ENCODE measurements at places on chromosomes 11 and 22.
A peak's percentile ranks its signal among the peaks of the same experiment; 100 is the strongest.

- peak; percentile 68 for DNase-seq
These were observed 51.0 kb upstream of the SEPTIN5 start for GRCh38 chr22:19663286-19663815.

- DNase-seq: no peak
These were observed 4.4 kb downstream of the DCPS start for GRCh38 chr11:126308271-126308671.

DNA sequence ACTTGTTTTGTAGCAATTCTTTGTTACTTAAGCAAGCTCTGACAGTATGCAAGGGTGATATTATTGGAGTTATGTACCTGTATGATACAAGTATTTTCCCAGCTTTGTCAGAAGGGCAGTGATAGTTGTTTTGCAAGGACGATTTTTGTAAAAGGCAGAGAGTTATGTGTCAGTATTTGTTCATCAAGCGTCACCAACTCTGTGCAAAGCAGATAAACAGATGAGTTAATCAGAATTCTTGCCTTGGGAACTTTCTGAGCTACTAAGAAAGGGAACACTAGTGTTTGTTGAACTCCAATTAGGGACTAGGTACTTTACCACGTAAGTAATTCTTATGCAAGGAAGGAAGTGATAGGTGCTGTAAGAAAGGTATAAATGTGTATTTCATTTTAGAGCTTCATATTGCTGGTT, 1.4 kb downstream of the USP47 start:
- peak; percentile 16 for DNase-seq

- DNase-seq: no peak
These were observed 30.6 kb downstream of the PRDM11 start for GRCh38 chr11:45176996-45177395.

DNA sequence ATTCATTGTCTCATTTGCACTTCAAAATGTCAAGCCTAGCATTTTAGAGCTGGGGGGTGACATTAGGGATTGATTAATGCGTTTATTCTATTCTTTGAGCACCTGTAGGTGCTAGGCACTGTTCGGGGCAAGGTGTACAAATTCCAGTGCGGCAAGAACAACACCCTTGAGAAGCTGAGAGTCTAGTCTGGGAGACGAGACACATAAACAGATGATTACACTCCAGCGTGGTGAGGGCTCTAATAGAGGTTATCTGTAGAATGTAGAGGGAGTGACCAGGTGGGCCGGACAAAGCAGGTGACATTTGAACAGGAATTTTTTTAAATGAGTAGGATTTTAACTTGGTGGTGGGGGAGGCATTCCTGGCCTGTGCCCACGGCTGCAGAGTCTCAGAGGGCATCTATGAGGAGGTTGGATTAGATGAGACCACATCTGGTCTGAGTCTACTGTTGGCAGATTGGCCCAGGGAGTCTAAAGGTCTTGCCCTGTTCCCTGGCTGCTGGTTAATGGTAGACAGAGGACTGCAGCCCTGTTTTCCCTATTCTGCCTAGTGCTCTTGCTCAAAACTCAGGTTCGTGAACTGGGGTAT, 970 bp downstream of the CAT start:
- no peak for DNase-seq

GRCh38 chr11:5117588-5117987, 20.6 kb downstream of the OR52A5 start:
- DNase-seq: no peak

DNA sequence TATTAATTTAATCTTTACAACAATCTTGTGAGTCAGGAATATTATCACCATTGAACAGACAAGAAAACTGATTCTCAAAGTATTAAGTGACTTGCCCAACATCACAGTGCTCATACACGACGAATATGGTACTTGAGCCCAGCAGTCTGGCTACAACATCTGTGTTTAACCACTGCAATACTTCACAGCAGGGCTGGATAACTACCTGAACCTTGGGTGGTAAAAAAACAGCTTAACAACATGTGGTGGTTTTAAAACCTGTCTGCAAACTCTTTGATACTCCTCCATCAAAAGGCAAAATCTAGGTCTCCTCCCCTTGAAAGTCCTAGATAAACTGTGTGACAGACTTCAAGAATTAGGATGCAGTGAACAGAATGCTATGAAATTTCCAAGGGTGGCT, 424.6 kb upstream of the CADM1 start:
- no peak for DNase-seq

- no peak for DNase-seq
These were observed 84.9 kb downstream of the WNT7B start for GRCh38 chr22:45891996-45892621.

GRCh38 chr11:113549611-113550578, 74.7 kb upstream of the DRD2 start:
- DNase-seq: no peak

DNA sequence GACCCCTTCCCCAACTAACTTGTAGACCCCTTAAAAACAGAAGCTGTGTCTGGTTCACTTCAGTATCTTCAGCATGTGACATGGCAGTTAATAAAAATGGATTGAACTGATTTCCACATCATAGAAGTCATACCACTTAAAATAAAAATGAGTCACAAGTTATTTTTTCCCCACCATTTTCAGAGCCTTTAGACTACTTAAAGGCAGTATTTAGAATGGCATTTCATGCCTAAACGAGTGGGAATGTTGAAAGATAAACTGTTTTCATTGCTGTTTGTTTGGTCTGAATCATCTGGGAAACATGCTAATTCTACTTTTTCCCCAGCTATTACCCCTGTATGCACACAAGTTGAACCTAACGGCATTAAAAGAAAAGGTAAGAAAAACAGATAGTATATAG, 324.0 kb downstream of the RAB38 start:
- no peak for DNase-seq

- no peak for DNase-seq
These were observed 396.9 kb downstream of the RAB38 start for GRCh38 chr11:87778357-87778756.

DNA sequence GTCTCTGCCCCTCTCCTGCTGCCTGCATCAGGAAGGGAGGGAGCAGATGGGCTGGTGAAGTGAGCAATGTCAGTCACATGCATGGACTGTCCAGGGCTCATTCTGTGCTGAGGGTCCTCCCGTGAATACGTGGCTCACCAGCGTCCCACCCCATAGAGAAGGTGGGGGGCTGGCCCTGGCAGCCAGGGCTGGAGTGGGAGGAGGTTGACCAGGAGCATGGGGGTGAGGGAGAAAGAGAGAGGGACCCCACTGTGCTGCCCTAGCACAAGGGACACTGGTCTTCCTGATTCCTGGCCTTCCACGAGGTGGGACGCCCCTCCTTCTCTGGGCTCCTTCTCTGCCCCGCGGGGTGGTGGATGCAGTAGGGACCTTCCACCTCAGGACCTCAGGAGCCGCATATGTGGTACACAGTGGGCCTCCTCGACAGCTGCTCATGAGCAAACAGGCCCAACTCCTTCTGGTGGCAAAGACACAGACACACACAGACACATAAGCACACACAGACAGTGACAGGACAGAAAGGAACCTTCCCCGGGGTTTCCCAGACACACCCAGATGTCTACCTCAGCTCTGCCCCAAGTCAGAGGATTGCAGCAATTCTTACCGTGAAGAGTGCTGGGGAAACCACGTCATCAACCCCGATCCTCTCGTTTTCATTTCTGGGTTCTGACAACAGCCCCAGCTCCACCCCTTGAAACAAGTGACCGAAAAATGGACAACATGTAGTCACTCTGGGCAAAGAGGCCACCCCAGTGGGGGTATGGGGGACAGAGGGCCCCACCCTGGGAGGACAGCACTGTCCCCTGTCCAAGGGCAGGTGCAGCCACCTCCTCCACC, 3.6 kb upstream of the APOBEC3A start:
- DNase-seq: no peak

- DNase-seq: no peak
These were observed 4.2 kb downstream of the GRAMD1B start for GRCh38 chr11:123434262-123434661.

GRCh38 chr11:115078461-115079438, 400.4 kb downstream of the NXPE2 start:
- DNase-seq: no peak

DNA sequence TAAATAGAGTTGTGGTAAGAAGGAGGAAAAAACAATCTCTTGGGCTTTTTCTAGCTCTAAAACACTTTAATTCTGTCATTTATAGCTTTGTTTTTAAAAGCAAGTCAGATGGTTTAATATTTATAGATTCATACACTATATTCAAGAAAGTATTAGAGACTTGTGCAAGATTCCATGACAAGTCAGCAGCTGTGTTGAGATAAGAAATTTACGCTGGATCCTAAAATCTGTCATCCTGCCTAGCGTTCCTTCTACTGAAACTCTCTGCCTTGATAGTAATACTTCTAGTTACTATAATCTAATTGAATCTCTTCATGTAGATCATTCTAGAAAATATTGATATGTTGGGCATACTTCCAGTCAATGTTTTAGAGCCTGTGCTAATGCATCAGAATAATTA, 721.8 kb downstream of the CNTN5 start:
- DNase-seq: no peak

DNA sequence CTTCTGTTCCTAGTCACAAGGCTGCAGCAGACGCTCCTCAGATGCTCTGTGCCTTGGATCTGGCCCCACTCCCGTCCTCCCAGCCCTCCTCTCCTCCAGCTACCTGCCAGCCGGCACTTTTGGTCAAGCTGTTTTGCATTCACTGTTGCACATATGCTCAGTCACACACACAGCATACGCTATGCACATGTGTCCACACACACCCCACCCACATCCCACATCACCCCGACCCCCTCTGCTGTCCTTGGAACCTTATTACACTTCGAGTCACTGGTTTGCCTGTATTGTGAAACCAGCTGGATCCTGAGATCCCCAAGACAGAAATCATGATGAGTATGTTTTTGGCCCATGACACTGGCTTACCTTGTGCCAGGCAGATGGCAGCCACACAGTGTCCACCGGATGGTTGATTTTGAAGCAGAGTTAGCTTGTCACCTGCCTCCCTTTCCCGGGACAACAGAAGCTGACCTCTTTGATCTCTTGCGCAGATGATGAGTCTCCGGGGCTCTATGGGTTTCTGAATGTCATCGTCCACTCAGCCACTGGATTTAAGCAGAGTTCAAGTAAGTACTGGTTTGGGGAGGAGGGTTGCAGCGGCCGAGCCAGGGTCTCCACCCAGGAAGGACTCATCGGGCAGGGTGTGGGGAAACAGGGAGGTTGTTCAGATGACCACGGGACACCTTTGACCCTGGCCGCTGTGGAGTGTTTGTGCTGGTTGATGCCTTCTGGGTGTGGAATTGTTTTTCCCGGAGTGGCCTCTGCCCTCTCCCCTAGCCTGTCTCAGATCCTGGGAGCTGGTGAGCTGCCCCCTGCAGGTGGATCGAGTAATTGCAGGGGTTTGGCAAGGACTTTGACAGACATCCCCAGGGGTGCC, 109.8 kb downstream of the BCR start:
- DNase-seq: peak; percentile 12

DNA sequence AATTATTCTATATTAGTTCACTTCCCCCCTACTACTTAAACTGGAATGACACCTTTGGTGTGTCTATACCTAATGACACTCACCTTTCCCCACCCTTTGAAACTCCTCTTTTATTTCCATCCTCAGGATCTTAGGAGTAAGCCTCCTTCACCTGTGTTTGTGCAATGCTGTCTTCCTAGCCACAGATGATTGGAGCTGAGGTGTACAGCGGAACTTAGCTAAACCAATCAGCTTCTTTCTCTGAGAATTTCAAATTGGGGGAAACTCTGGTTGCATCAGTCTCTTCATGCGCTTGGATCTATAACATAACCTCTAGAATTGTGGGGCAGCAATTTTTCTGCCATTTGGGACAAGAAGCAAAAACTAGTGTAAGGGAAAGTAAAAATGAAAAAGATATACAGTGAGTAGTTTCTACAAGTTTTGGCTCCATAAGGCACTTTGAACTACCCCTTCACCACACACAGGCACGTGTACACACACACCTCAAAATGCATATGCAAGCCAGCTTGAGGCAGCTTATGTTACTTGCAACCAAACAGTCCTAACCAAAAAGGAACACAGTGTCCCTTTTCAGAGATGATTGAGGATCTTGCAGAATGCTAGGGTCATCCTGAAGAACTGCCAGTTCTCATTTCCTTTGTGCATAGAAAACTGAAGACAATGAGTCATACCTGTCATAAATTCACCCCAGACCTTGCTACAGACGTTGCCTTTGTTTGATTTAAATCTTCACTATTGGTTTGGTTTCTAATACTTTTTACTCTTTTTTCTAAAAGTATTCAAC, 36.0 kb upstream of the LDLRAD3 start:
- DNase-seq: peak; percentile 17

GRCh38 chr11:120907971-120908370, 115.9 kb upstream of the TBCEL start:
- no peak for DNase-seq

DNA sequence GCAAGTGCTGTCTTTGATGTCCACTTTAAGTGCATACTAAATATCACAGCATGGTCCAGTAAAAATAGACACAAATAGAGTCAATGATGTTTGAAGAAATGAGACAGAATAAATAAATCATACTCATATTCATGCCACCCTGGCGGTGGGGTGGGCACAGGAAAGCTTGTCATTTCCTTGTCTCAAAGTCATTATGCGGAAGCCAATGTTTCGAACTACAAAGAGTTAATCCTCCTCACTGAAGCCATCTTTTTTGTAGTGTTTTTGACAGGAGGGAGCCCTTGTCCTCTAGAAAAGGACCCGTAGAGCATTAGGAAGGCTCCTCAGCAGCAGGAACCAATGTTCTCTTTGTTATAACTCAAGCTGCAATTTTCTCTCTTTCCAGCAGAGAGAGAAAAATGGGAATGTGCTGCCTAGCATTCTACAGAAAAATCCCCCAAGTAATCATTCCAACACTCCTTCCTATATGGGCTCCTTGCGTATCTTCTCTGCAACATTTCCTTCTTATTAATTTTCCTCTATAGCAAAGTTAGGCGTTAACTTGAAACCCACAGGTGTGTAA, 30.6 kb downstream of the SC5D start:
- no peak for DNase-seq

All from RCC 7860 (cell line).